Bone marrow (tissue), 2 donors: ENCODE measurements at places on chromosomes 11 and 22.
A peak's percentile ranks its signal among the peaks of the same experiment; 100 is the strongest.

- no peak for DNase-seq
Measured at GRCh38 chr11:9066433-9066925, 24.9 kb downstream of the SCUBE2 start.

DNA sequence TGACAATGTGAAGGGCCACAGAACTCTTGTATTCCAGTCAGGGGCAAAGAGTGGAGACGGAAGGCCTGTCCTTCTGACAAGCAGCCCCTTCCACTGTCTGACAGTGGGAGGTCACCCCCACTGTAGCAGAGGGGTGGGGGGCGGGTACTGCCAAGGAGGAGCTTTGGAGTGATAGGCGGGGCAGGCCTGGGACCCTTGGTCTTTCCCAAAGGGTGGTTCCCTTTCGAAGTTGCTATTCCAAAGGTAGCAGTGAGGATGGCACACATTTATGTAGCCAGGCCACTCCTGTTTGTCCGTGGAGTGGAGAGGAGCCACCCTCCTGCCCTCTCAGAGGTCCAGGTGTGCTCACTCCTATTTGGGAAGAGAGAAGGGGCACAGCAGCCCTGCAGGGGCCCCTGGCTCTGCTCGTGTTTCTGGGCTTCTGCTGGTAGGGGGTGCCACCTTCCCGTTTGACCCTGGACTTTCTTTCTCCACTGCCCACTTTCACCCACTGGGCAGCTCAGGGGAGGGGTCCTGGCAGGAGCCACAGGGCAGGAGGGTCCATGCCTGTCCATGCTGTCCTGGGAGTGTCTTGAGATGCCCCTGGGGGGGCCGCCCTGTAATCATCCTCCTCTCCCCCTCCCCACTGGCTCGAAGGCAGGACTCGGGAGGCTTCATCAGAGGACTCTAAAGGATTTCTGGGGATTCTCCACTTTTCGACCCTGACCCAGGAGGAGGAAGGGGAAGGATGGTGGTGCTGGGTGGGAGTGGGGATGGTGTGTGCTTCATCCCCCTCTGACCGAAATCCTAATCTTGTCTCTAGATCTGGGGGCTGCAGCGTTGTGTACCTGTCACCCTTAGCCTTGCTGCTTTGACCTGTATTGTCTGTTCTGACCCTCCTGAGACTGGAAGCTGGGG lies 994 bp downstream of the TAGLN start:
- no peak for DNase-seq

GRCh38 chr22:35792506-35792905 lies 74.8 kb downstream of the APOL5 start:
- no peak for DNase-seq

DNA sequence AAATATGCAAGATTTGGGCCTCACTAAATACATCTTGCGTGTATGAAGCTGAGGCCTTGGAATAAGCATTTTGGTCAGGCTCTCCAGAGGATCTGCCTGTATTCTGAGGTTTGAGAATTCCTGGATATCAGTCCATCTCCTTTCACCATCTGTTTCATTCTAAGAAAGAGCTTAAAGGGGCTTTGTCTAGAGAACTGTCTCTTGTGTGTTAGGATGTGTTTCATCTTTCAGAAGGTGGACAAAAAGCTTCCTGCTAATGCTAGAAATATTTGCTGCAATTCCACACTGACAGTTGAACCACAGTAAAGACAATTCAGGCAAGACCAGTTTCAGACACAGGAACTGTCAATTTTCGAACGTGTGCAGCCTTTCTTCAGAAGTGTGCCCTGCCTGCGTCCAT lies 185.4 kb downstream of the DBX1 start:
- no peak for DNase-seq

GRCh38 chr11:12331239-12331874 lies 46.0 kb upstream of the PARVA start:
- DNase-seq: peak; percentile 11

DNA sequence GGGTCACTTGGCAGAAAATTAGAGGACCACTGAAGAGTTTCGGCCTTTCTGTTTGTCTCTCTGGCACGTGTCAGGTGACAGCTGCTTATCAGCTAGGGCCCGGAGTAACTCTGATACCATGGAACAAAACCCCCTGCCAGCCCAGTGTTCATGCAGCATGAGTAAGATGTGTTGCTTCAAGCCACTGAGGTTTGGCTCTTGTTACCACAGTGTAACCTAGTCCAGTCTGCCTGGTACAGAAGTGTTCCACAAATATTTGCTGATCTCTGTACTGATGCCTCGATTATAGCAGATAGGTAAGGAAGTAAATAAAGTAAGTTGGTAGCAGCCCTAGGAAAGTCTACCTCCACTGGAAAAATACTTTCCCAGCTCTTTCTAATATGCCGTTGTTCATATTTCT lies 20.5 kb upstream of the ETS1 start:
- DNase-seq: no peak

DNA sequence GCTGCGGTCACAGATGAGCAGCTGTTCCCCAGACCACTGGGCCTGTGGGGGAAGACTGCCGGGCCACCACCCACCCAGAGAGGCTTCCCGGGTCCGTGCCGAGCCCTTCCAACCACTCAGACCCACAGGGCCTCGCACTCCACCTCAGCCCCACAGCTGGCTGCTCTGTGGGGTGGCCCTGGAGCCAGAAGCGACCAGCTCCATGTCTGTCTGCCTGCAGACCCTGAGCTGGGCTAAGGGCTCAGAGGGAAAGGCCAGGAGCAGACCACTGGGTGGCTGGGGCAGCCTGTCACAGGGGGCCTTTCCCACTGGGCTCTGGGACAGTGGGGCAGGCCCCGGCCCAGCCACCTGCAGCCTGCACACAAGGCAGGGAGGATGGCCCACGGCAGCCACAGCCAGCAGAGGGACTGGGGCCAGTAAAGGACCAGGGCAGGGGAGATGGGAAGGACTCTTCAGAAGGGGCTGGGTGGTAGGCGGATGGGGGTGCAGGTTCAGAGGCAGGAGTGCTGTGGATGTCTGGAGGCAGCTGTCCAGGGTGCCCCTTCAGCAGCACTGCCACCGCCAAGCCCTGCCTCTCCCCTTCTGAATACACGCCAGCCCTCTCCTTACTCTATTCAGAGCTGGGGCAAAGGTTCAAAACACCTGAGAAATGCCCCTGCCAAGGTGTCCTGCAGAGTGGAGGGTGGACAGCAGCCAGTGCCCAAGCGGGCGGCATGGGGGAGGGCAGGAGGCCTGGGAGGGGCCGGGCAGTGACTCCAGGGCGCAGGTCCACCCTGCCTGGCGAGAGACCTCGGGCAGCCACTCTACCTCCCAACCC lies 32.2 kb downstream of the GNB1L start:
- DNase-seq: no peak

- DNase-seq: no peak
Measured at GRCh38 chr11:31943056-31943780, 132.1 kb upstream of the PAX6 start.

DNA sequence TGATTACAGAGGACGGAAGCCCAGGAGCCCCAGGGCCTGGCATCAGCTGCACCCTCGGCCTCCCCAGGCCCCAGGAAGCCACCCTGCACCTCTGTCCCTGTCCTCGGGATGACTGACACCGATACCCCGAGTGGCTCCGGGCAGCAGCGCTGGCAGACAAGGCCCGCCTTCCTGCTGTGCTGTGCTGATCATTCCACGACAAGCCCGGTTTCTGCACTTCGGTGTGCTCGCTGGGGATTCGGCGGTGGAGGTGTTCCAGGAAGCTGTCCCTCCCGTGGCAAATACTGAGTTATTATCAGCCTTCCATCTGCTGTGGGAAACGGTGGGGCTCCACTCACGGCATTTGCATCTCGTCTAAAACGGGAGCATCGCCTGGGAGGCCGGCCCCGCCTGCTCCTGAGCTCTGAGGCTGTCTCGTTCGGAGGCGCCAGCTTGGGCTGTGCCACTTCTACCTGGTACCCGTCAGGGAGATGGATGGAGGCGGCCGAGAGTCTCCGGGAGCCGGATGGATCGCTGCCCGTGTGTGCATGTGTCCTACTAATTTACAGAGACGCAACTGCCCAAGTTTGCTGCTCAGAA lies 506.1 kb downstream of the BRD1 start:
- no peak for DNase-seq

GRCh38 chr11:1672613-1673350 lies 24.2 kb upstream of the KRTAP5-6 start:
- no peak for DNase-seq

GRCh38 chr11:90250970-90251369 lies 28.1 kb upstream of the CHORDC1 start:
- DNase-seq: no peak

- no peak for DNase-seq
Measured at GRCh38 chr11:11316651-11317230, 36.3 kb downstream of the CSNK2A3 start.

GRCh38 chr22:29260601-29261315 lies 7.0 kb downstream of the RHBDD3 start:
- no peak for DNase-seq

DNA sequence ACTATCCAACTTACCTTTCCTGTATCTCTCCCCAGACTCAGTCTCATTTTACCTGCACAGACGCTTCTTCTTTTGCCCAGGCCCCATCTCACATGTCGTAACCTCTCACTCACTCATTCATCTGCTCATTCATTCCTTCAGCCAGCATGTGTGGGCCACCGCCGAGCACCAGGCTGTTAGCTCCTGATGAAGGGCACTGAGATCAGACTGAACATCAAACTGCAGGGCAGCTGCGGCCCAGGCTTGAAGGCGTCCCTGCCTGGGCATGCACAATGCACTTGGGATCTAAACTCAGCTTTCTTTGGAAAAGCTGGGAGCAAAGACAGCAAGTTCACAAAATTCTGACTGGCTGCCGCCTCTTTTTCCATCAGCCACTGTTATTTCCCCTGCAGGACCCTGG lies 1456.3 kb downstream of the BRD1 start:
- DNase-seq: no peak

- no peak for DNase-seq
Measured at GRCh38 chr11:71173709-71174108, 78.7 kb downstream of the SHANK2 start.

DNA sequence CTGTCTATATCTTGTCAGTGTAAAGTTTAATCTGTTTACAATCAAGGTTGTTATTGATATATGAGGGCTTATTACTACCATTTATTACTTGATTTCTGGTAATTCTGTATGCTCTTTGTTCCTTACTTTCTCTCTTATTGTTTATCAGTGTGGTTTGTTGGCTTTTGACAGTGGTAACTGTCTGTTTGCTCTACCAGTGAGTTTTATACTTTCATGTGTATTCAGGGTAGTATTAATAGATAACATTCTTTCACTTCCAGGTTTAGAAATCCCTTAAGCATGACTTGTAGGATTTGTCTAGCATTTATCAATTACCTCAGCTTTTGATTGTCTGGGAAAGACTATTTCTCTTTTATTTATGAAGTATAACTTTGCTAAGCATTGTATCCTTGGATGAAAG lies 37.5 kb upstream of the SLC22A25 start:
- DNase-seq: no peak

GRCh38 chr11:70206982-70207376 lies 3.9 kb downstream of the FADD start:
- no peak for DNase-seq

GRCh38 chr11:2580061-2580421 lies 119.8 kb downstream of the KCNQ1OT1 start:
- no peak for DNase-seq

DNA sequence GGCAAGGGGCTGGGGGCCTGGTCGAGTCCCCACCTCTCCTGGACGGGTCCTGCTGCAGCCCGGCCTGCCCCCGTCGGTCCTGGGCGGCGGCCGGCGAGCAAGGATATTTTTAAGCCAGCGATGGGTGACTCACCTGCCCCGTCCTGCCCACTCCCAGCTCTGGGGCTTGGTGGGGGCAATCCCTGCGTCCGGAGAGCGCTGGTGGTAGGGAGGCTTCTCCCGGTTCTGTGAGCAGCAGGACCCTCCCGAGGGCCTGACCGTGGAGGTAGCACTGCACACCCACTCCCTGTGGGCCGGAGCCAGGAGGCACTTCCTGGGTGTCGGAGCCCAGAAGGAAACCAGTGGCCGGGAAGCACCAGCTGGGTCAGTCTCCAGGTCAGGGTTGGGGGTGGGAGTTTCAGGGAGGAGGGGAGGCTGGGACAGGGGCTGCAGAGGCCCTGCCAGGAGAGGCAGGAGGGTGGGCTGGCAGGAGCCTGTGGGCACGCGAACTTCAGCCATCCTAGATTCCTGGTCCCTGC lies 467 bp downstream of the EPS8L2 start:
- no peak for DNase-seq

DNA sequence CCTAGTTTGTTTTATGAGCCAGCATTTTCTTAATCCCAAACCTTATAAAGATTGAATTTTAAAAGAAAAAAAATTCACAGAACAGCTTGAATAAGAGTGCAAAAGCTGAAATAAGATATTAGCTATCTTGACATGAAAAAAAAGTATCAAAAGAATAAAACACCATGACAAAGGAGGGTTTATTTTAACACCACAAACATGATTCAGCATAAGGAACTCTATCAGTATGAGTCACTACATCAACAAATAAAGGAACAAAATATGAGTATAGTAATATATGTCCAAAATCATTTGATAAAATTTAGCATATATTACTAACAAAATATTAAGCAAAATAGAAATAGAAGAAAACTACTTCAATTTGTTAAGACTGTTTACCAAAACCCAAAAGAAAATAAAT lies 9.6 kb upstream of the LMO1 start:
- peak; percentile 38 for DNase-seq

- no peak for DNase-seq
Measured at GRCh38 chr11:4019891-4020290, 74.7 kb upstream of the RRM1 start.

DNA sequence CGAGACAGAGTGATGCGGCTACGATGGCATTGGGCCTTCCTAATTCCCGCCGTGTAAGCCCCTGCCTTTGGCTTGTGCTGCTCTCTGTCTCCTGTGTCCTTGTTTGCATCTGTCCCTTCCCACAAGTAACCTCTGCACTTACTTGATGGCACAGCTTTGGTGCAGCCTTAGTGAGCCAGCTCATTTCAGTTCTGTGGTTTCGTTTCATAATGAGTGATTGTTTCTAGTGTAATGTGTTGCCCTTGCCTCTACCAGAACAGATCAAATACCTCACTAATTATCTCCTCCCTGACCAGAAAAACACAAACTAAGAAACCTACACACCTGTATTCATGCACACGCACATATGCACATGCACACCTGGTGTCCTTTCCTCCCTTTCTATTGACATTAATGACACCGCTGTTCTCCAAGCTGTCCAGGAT lies 58.8 kb downstream of the GRK3 start:
- DNase-seq: no peak

GRCh38 chr22:35442471-35442870 lies 42.5 kb downstream of the MCM5 start:
- DNase-seq: no peak

- no peak for DNase-seq
Measured at GRCh38 chr11:37841016-37841415, 1243.0 kb upstream of the RAG2 start.

- DNase-seq: no peak
Measured at GRCh38 chr11:112778091-112778876, 182.9 kb upstream of the NCAM1 start.
